ENCODE measurements at places on chromosomes 2 and 18.

DNA sequence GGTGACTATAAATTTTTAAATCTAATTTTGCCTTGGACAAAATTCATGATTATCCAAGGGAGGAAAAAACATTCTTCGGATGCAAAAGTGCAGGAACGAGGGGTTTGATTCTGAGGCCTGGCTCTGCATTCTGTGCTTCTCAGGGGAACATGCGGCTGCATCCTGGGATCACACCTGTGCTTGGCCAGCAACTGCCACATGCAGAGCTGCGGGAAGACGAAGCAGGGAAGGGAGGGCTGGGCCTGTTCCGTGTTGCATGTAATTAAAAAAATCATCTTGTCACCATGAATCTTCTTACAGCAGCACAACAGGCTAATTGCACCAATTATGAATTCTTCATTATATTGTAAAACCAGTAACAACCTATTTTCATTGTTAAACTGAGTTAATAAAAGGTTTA lies 158.0 kb upstream of the ALKAL2 start:
- DNase-seq: no peak

DNA sequence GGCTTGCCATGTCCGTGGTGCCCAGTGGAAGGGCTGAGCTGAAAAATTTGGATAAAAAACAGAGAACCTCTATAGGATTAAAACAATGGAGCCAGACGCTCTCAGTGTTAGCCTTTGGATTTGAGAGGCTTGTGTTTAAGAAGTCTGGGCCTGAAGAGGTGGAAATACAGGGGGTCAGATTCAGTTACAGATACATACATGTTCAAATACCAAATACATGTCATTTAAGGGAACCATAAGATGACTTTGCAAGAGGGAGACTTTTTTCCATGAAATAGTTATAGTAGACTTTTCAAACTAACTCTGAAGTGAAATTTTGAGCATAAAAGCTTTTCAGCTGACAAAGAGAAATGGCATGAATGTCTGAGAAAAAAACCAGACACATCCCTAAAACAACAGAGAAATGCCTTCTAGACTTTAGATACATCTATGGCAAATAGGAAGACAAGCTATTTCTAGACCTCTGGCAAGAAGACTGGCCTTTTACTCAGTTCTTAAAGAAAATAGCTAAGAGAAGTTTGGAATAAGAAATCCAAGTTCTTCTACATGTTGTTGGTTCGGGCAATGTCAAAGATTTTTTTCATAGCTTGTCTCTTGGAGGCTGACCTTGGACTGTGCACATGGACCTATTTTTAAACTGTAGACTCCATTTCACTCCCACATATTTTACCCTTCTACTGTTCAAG lies 112.9 kb downstream of the LTBP1 start:
- no peak for DNase-seq

GRCh38 chr2:32357318-32358110 lies 691 bp downstream of the BIRC6 start:
- DNase-seq: no peak

DNA sequence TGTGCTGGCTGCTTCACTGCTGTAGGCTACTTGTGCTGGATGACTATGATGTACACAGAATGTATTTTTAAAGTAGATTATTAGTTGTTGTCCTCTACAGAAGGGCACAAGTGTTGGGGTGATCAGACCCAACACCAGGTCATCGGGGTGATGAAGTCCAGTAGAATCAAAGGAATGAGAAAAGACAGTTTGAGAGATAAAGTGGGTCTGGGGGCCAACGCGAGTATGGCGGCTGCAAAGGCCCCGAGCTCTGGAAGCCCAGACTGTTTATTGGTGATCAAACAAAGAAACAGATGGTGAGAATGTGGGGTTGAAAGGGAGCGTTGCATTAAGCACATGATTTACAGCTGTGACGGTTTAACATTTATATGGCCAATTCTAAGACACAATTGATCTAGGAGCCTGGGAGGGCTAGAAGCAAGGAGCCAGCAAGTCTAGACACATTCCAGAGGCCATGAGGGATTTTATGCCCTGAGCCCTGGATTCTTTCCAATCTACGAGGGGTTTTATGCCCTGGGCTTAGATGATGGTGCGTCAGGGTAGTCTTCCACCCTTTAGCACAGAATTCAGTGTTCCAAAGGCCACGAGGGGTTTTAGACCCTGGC lies 153.5 kb downstream of the AGPS start:
- DNase-seq: no peak

DNA sequence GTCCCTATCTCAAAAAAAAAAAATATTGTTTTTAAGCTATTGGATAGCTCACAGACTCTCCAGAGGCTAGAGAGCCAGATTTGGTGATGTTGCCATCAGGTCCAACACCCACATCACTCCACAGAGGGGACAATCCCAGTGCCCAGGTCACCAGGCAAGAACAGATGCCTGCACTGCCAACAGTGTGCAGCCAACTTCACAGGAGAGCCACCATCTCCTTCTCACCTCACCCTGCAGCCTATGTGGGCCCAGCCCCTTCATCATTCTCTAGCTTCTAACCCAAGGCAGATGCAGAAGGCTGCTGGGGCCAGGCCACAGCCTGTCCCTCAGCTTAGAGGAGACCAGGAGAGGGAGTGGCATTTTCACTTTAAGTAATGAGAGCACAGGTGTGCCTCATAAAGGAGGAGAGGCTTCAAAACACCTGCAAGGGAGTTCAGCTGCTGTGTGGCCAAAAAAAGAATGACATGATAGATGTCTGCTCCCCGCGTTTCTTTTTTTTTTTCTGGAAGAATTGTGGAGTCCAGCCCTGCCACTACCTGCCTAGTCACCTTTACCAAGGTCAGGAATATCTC lies 98.0 kb upstream of the ZSWIM2 start:
- DNase-seq: no peak

GRCh38 chr2:75030218-75031009 lies 72.0 kb downstream of the POLE4 start:
- no peak for DNase-seq

GRCh38 chr2:90207454-90208058 lies 1516.1 kb downstream of the RPIA start:
- DNase-seq: no peak

- DNase-seq: no peak
Measured at GRCh38 chr2:121707920-121708361, 28.7 kb downstream of the NIFK start.

- no peak for DNase-seq
Measured at GRCh38 chr2:198448789-198449188, 644.4 kb downstream of the PLCL1 start.

DNA sequence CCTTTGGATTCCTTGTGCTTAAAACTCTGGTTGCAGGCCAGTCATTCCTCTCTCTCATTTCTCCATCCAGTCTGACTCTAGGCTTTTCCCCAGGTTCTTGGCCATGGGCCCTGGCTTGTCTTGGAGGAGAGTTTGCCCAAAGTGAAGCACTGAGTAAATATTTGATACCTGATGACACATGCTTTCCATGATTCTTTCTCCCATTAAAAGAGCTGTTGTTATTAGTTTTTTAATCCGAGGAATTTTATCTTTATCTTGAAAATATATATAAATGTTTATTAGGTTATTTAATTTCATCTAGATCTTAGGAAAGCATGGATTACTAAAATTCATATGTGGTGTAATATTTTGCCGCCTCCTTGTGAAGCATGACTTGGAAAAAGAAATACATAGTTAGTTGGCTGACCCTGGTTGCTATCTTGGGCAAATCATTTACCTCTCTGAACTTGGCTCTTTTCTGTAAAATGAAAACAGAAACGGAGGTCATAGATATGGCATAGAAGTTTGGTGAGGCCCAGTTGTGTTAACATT lies 650.1 kb downstream of the SLC4A3 start:
- no peak for DNase-seq

DNA sequence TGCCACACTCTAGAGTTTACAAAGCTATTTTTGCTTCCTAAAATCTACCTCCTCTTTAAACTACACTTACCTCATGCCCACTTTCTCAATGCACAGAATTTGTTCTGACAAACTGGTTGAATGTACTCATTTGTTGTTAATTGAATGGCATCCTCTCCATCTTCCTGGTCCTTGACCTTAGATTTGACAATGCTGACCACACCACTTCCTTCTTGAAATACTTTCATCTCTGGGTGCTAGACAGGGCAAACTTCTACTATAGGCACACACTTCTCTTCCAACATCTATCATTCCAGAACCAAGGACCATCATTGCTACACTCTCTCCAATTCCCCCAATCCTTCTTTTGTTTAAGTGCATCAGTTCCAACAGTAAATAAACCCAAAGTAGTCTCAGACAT lies 22.3 kb downstream of the ARL5A start:
- no peak for DNase-seq

GRCh38 chr2:130892793-130893785 lies 56.4 kb downstream of the ARHGEF4 start:
- DNase-seq: no peak

Measured in NCI-H187 (cell line).